NCI-H1436 (cell line): ENCODE measurements at places on chromosomes 1 and 21.

GRCh38 chr1:201146626-201147390, 7.5 kb downstream of the TMEM9 start:
- DNase-seq = no peak

GRCh38 chr1:70355920-70356319, 1.4 kb upstream of the ANKRD13C start:
- DNase-seq = no peak

GRCh38 chr1:217910791-217911320, 279.7 kb downstream of the SPATA17 start:
- DNase-seq = no peak

DNA sequence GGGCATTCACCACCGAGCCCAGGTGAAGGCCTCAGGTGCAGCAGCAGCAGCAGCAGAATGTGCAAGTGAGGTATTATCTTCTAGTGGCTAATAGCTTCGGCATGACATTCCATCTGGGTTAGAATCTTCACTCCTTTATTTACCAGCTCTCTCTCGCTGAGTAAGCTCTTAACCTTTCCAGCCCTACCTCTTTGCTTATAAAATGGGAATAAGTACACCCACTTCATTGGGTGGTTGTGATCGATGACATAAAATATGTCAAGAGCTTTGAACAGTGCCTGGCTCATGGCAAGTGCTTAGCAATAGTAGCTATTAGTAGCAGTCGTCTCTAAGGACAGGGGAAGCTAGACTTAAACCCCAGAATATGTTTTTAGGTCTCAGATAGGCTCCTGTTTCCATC, 149.5 kb downstream of the NOS1AP start:
- DNase-seq = no peak

DNA sequence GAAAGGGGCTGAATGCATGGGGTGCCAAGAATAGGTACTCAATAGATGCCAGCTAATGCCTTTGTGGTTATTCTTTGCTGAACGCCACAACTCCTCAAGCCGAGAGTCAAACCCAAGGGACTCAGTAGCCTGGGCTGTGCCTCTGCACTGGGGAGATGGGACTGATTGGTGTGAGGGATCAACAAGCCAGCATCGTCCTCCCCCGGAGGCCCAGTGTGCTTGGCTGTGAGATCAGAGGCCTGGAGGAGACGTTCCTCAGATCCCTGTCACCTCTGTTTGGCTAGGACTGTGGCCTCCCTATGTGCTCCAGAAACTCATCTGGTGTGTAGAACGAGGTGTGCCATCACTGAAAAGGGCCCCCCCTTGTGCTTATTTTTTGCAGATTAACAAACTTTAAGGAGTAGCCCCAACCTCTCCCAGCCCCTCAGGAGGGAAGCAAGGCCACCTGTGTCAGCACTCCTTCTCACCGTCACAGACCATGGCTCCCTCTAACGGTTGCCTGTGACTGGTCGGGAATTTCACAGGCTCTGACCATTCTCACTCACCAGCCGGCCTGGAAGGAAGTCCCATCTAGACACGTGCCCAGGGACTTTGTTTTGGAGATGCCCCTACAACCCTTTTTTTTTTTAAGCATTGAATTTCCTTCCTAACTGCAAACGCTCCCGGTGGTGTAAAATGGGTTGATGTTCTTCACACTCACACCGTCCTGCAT, 194.0 kb upstream of the VAMP3 start:
- DNase-seq = no peak

DNA sequence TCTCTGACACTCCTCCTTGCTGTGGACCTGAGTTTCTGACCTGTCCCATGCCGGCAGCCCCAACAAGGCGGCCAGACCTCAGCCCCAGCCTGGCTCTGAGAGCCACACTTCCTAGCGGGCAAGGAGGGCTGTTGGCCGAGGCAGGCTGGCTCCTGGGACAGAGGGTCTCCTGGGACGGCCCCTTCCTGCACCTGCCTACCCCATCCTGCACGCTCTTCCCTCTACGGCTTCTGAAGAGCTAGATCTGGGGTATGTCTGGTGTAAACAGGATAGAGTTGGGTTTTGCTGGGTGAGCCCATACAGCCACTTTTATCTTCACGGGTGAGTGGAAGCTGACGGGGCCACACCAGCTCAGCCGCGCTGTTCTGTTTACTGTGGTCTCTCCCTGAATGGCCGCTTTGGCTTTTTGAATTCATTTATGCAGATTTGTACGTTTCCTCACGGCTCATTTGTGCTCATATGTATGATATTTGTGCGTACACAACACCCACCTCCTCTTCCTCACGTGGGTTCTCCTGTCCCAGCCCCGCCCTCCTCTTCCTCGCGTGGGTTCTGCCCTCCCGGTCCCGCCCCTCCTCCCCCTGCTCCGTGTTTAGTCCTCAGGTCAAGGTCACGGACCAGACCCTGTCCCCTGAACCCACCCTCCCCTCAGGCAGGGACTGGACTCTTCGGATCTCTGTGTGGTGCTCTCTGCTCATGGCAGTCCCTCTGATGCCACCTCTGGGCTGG, 34.7 kb upstream of the POFUT2 start:
- no peak for DNase-seq

GRCh38 chr1:93770640-93771039, 89.0 kb upstream of the BCAR3 start:
- no peak for DNase-seq

DNA sequence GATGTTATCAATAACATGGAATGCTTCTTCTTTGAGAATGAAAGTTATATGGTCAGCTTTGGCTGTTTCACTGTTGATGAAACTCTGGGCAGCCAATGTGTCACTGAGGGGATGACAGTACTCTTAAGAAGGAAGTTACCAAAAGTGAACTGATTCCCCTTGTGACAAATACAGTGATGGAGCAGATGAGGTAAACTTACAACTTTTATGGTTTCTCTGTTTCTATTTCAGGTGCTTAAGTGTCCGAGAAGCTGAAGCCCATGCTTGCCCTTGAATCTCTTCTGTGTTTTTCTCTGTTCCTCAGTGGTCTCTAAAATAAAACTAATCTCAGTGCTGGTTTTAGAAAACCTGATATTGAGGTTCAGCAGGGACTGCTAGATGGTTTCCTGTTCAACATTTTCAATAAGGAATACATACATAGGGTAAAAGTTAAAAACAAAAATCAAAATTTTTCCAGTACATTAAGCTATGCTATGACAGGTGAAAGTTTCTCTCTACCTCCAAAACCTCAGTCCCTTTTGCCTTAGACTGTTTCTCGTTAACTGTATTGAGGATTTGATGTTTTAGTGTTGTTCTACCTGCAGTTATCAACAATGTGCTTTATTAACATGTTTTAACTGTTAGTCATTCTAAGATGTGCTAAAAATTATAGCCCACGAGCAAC, 454.4 kb upstream of the ADGRL4 start:
- DNase-seq = no peak

- DNase-seq = no peak
These were observed 116.0 kb downstream of the ASTN1 start for GRCh38 chr1:177048314-177049069.

DNA sequence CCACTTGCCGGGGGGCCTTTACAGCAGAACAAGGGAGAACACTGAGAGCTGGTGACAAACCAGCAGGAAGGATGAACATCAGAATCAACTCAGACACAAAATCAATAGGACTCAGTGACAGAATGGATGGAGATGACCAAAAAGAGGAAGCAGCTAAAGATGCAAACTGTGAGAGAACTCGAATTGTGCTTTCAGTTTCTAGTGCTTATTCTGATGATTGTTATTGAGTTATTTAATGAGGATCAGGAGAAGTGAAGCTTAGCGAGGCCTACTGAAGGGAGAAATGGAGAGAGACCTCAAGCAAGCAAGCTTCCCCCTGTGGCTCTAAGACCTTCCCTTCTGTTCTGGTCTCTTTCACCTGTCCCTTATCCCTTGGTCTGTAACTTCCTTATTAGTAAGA, 30.3 kb upstream of the TMEM125 start:
- DNase-seq = no peak

DNA sequence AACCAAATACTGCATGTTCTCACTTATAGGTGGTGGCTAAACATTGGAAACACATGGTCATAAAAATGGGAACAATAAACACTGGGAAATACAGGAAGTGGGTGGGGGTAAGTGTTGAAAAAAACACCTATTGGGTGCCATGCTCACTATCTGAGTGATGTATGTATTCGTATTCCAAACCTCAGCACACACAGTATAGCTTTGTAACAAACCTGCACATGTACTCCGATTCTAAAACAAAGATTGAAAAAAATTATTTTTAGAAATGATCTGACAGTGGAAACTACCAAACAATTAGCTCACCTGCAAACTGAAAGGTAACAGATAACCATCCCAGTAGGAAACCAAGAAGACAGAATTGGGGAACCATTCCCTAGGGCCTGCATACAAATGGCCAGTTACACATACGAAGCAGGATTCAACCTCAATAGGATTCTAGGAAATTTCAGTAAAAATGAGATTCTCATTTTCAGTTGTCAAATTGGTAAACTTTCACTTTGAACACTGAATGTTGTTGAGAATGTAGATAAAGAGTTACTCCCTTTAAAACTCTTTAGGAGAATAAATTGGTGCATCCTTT, 88.1 kb upstream of the LRRC8D start:
- no peak for DNase-seq

DNA sequence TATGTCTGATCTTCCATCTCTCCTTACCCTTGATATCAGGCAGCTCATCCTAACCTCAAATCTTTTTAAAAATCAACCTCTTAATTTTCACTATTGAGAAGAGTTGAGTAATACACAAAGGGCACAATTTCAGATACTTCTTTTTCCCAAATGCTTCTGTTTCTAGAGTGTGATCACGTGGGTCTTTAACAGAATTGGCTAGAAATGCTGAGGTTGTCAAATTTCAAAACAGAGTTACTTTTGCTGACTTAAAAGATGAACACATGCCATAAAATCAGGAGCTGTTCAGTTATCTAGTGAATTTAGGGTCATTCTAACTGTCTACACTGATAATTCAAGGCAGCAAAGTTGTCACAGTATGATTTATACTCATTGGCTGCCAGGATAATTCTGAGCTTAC, 63.6 kb upstream of the NGF start:
- no peak for DNase-seq

GRCh38 chr1:10736634-10737586, 59.5 kb downstream of the CASZ1 start:
- DNase-seq = peak; percentile 20

GRCh38 chr1:237045278-237046016, 3.5 kb downstream of the RYR2 start:
- DNase-seq = no peak

DNA sequence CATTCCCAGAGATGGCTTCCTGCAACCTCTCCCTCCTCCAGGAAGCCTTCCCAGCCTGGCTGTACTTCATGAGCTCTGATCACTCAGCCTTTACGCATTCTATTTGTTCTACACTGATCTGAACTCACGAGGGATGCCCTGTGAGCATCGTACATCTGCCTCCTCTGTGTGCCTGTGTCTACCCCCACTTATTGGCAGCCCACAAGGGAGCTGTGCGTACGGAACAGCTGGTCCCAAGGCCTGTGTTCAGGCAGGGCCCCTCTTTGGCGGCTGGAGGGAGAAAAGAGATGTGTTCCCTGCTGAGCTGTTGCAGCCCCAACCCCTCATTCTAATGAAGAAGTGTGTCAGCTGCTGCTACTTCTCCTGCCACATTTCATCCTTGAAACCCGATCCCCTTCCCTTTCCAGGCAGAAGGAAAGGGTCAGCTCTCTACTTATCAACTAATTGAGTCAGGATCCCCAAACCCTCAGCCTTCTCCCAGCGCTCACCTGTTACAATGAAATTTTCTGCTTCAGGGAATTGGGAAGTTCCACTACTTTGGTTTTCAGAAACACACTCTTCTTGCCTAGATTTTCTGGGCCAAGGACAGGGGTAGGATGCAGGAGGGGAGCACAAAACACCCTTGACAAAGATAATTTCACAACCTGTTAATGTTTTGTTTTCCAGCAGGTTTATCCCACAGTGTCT, 3.2 kb downstream of the INKA2 start:
- no peak for DNase-seq

DNA sequence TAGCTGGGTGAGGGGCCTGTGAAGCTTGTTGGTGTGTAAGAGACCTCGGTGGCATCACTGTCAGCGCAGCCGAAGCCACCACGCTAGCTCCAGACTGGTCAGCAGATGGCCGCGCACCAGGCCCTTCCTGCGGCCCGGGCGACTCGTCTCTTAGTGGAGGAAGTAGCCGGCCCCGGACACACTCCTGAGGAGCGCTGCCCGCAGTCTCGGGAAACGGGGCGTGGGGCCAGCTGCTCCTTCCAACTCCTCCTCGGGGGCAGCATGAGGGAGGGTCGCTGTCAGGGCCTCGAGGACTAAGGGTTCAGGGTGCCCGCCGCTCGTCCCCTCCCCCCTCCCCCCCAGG, 20.4 kb downstream of the H3-3A start:
- no peak for DNase-seq

DNA sequence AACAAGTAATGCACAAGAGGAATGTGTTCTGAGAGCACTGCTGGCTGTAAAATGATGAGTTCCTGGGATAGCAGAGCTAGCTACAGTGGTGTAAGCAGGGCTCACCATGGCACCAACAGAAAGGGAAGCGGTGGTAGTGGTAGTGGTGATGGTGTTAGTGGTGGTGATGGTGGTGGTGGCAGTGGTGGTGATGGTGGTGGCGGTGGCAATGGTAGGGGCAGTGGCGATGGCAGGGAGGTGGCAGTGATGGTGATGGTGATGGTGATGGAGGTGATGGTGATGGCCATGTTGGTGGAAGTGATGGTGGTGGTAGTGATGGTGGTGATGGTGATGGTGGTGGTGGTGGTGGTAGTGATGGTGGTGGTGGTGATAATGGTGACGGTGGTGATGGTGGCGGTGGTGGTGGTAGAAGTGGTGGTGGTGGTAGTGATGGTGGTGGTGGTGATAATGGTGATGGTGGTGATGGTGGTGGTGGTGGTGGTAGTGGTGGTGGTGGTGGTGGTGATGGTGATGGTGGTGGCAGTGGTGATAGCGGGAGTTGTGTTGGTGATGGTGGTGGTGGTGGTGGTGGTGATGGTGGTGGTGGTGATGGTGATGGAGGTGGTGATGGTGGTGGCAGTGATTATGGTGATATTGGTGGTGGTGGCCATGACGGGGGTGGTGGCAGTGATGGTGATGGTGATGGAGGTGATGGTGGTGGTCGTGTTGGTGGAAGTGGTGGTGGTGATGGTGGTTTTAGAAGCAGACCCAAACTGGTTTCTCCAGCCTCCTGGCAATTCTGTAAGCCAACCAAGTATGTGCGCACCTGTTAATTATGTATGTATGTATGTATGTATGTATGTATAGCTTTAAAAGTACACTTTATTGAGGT, 254.1 kb downstream of the TRABD2B start:
- no peak for DNase-seq
